ENCODE measurements at places on chromosomes 2 and 18.
A peak's percentile ranks its signal among the peaks of the same experiment; 100 is the strongest.

GRCh38 chr2:133292259-133292658 is 276.0 kb downstream of the NCKAP5 start:
- no peak for DNase-seq

DNA sequence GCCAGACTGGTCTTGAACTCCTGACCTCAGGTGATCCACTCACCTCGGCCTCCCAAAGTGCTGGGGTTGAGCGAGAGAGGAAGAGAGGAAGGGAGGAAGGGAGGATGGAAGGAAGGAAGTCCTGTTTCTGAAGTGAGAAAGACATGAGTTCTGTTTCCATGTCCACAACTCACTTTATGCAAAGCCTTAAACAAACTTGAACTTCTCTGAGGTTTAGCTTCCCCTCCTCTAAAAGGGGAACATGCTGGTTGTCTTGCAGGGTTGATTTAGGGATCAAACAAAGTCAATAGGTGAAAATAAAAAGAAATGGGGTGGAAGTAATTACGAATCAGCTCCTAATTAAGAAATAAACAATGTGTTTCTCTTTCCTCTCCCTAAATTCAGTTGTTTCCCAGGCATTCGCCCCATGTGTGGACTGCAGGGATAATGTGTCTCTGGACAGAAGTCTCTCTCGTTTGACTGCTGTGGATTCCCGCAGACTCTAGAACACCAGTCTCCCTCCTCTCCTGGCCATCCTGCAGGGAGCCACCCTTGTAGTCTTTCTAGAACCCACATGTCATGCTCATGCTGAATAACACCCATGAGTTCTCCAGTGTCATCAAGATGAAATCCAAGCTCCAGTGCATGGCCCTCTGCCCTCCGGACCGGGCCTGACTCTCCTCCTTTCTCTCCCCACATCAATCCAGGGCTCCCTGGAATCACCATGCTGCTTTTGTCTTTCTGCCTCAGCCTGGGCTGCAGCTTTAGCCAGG is 229.3 kb upstream of the TRIB2 start:
- no peak for DNase-seq

GRCh38 chr18:33460681-33461080 is 20.2 kb upstream of the CCDC178 start:
- no peak for DNase-seq

GRCh38 chr2:116719836-116720235 is 1094.7 kb upstream of the DDX18 start:
- peak; percentile 48 for DNase-seq

DNA sequence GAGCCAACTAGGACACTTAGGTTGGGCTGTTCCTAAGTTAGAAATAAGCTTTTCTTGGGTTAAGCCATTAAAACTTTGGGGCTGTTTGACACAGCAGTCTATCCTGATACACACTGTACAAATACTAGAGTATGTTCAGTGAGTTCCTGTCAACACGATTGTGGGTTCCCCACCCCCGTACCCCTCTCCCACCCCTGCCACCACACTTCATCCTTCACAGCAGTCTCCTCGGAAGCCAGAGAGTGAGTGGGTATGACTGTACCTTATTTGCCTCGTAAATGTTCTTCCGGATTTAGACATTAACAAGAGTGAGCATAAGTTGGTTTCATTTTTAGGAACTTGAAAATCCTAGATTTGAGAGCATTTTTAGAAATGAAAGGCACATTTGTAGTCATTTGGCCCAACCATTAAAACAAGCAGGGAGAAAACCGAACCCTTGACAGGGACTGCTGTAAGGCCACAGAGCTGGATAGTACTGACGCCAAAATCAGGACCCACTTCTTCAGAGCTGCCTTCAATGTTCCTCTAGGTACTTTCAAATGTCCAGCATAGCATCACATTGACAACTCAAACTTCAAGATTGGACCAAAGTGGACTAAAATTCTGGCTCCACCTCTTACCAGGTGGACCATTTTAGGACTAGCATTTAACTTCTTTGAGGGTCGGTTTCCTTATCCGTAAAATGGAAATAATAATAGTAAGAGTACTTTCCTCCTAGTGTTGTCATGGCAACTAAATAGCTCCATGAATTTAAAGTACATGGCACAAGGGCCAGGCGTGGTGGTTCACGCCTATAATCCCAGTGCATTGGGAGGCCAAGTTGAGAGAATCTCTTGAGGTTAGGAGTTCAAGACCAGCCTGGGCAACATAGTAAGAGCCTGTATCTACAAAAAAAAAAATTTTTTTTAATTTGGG is 166.3 kb upstream of the SERTAD2 start:
- no peak for DNase-seq

DNA sequence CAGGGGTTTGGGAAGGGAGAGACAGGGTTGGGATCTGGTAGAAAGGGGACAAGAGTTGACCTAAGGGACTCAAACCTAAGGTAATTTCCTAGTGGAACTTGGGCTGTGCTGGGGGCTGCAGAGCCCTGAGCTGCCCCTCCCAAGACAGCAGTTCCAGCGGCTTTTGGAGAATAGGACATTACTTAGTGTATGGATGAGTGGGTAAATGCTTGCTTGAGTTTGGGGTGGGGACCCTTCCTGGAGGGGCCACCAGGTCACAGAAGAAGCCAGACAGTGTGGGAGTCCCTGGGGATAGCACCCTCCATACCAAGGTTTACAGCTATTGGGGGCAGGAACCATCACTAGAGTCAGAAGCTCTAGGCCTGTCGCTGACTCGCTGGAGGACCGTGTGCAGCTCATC is 111.5 kb downstream of the CAPN13 start:
- no peak for DNase-seq

- no peak for DNase-seq
Measured at GRCh38 chr2:58638256-58638805, 397.2 kb upstream of the FANCL start.
